HepG2 (cell line): ENCODE measurements at places on chromosomes 1 and 21. TPM values are rescaled to one million over a fixed set of nuclear protein-coding genes. Genes with fewer than 3 reads are reported as not detected.

DNA sequence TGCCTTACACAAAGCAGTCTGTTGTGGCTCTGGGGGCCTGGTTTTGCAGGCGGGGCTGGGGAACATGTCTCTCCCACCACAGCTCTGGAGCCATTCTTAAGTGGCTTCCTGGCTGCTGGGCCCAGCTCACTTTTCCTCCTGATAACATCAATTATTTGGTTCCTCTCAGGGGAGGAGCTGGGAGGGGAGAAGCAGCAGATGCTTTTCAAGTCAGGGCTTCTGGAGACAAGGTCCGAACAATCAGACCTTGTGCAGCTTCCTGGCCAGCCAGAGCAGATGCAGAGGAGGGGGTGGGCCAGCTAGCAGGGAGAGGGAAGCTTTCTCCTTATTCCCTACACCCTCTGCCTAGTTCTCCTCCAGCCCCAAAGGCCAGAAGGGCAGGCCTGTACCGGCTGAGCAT, 3.7 kb upstream of the PAQR6 start:
- no peak for DNase-seq

- no peak for DNase-seq
Observed at GRCh38 chr1:24707687-24708086, 37.6 kb upstream of the CLIC4 start.

- DNase-seq: no peak
Observed at GRCh38 chr1:85447006-85447943, 17.7 kb downstream of the DDAH1 start.

TTC22 gene
- not detected in 2 replicates for total RNA-seq

DNA sequence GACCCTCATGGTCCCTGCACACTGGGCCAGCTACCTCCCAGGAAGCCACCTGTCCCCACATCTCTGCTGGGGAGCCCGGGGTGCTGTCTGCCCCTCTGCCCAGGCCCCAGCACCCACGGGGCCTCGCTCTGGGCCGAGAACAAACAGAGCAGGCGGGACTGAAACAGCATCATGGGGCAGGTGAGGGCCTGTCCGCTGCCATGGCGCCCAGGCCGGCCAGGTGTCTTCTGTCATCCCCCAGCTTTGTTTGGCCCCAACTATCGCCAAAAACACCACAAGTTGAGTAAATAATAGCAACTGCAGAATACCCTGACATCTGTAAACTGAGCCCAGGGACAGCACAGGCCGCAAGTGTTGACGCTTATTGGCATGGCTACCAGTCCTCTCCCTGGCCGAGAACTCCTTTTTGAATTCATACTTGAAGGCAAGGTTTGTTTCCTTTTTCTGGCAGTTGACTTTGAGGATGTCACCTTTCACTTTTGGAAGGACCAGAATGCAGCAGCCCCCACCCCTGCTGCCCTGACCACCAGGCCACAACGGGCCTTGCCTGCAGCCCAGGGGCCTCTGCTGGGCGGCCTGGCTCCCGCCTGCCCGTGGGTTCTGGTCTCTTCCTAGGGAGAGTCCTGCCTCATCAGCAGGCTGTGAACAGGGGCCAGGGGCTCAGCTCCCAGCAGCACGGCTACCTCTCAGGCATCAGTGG, 152.7 kb downstream of the CASZ1 start:
- DNase-seq: no peak

DNA sequence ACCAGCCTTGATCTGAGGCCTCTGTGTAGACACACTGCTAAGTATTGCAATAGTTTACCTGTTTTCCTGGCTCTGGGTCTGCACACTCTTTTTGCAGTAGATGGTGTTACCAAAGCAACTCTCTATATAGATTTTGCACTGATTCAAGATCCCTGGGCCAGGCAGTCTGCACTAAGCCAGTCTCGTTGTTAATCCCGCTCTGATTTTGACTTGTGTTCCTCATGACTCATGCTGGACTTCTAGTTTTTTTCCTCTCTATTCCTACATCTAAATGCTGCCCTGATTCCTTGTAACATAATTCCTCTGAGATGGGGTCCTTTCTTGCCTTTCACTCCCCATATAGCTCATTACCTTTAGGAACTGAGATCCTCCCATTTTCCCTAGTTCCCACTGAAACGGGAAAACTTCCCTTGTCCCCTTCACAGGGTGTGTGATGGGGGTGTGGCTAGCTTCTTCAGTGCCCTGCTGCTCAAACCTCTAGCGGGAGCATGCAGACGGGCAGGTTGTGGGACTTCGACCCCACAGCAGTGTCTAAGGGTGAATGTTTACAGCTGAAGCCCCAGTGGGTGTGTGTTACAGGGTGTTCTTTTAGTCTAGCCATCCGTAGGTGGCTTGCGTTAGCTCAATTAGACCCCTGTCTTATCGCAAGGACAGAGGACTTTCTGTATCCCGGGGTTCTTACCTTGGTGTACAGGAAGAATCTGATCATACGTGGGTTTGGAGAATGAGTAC, 106.5 kb upstream of the RAB3GAP2 start:
- DNase-seq: peak; percentile 5

GRCh38 chr1:165624441-165624840, 6.6 kb upstream of the MGST3 start:
- no peak for DNase-seq

CA6 gene
- total RNA-seq: not detected in 2 replicates

- no peak for DNase-seq
Observed at GRCh38 chr1:71086331-71086730, 5.5 kb upstream of the ZRANB2 start.

FMN2 gene
- not detected in 2 replicates for total RNA-seq

DNA sequence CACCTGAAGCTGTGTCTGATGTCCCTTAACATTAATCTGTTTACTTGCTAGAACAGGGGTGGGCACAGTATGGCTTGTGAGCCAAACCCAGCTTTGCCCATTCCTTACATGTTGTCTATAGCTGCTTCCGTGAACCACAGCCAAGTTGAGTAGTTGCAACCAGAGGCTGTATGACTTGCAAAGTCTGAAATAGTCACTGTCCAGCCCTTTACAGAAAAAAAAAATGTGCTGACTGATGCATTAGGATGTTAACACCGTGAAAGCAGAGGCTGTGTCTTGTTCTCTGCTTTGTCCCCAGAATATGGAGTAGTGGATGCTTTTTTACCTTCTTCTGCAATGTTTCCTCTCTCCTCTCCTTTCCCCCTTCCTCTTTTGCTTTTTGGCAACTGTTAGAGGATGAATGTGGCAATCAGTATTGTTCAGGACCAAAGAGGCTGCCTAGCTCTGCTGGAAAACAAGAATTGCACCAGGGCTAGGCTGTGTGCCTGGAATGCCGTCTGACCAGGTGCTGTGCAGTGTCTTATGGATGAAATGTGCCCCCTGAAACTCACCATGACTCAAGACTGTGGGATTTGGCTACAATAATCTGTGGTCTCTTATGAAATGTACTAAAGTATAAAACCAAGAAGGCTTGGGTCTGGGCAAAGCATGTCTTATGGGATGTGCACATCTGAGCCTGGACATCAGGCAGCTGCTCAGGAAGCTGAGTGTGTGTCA, 79.6 kb upstream of the GCLM start:
- no peak for DNase-seq

GRCh38 chr1:14949836-14950713, 203.5 kb upstream of the TMEM51 start:
- DNase-seq: peak; percentile 71

DNA sequence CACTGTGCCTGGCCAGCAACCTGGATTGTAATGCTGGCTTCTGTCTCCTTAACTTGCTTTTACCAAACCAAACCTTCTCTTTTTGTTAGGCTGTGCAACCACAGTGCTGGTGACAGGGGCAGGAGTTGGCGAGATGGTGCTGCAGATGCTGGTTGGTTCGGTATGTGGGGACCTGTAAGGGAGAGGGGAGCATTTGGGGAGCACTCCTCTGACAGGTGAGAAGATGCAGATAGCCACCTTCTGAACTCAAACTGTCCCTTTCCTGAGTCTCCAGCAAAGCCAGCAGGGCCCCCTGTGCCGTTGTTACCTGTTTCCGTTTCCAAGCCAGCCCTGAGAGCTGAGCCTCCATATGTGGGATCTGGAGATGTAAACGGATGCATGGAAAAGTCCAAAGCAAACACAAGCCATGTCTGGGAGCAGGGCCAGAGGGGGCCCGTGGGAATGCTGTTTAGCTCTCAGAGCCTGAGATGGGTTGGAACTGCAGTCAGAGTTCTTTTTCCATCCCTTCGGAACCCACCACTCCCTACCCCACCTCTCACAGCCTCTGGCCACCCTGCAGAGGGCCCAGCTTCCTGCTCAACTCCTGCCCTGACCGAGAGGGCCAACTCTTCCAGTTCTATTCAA, 34.0 kb downstream of the ELK4 start:
- DNase-seq: no peak

CCDC190 gene
- not detected in 2 replicates for total RNA-seq

ZCCHC17 gene
- total RNA-seq: 53.0 and 81.2 TPM in 2 replicates

MCOLN3 gene
- 0.04 TPM in 1 of 2 replicates, not detected in the other for total RNA-seq

FMO3 gene
- not detected in 2 replicates for total RNA-seq

- no peak for DNase-seq
Observed at GRCh38 chr1:40210511-40211204, 37.1 kb upstream of the TMCO2 start.

DNA sequence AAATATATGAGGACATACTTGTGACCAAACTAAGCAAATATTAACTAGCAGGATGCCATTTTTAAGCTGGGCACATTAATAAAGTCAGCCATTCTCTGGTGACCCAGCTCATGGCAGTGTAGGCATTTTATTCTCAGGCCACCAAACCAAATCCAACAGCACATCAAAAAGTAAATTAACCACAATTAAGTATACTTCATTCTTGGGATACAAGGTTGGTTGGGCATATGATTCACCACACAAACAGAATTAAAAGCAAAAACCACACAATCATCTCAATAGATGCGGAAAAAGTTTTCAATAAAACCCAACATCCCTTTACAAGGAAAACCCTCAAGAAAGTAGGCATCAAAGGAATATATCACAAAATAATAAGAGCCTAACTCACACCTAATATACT, 101.3 kb downstream of the FAF1 start:
- no peak for DNase-seq

PROK1 gene
- total RNA-seq: not detected in 2 replicates

TMEM52 gene
- 12.9 and 18.7 TPM in 2 replicates for total RNA-seq

HORMAD1 gene
- not detected in 2 replicates for total RNA-seq
